Substantia nigra (tissue), 51 donors: ENCODE measurements at places on chromosomes 6 and 20.

DNA sequence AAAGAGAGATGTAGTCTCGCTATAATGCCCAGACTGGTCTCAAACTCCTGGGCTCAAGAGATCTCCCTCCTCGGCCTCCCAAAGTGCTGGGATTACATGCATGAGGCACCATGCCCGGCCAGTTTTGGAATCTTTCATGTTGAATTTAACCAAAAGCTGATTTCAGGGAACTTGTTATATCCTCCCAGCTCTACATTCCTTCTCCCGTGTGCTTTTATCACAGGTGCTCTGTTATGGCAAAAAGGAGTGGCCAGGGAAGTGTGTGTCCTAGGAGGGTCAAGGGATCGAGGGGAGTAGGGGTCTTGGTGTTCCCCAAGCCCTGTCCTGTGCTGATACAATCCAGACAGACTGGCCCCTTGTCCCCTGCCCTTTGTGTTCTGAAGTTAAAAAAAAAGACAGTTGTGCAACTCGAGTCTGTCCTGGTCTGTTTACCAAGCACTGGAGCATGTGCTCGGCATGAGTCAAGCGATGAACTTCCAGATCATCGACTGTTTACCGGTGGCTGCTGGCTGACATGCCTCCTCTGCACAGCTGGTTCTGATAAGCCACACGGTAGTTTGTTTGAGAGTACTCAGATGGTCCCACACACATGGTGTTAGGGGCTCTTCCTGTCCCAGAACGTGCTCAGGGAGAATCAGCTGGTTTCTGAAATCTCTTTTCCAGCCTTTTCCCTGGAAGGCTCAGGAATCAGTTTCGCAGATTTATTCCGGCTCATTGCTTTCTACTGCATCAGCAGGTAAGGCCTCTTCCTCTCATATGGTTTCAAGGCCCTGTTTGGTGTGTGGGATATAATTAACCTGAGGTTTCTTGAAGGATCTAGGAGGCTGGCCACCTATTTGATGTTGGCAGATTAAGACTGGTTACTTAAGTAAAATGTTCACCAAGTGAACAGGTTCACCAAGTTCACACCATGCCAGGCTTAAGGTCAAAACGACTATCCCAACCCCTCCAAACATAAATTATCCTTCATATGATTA, 52.6 kb upstream of the NAA20 start:
- DNase-seq: no peak

DNA sequence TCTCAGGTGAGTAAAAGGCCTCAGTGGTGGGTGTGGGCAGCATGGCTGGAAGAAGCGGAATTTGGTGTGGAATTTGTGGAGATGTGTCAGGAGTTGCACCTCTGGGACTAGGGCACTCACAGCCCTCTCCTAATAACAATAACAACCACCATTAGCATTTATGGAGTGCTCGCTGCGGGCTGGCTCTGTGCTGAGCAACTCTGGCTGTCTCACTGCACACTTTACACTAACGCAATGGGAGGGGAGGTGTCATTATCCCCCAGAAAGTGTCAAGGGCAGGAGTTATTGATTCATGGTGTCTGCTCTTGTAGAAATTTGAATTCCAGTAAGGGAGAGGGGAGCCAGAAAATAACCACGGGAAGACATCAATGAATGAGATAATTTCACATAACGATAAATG, 22.7 kb upstream of the SCRT2 start:
- no peak for DNase-seq

DNA sequence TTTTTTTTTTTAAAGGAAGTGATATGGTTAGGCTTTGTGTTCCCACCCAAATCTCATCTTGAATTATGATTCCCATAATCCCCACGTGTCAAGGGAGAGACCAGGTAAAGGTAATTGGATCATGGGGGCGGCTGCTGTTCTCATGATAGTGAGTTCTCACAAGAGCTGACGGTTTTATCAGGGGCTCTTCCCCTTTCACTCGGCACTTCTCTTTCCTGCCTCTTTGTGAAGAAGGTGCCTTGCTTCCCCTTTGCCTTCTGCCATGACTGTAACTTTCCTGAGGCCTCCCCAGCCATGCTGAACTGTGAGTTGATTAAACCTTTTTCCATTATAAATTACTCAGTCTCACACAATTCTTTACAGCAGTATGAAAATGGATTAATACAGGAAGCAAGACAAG, 64.3 kb downstream of the ZFP64 start:
- no peak for DNase-seq

DNA sequence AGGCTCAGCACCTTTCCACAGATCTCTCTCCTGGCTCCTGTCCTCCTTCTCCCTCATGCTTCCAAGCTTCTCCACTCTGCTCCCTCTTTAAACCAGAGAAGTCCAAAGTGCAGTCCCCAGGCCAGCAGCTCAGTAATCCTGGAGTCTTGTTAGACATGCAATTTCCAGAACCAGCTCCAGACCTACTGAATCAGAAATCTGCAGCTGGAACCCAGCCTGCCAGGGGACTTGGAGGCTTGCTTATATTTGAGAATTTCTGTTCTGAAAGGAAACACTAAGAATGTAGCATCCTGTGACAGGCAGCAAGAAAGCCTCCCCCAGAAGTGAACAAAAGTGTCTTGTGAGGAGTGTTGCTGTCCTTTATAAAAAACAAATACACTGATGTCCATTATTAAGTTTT, 438.1 kb downstream of the BCKDHB start:
- DNase-seq: no peak

DNA sequence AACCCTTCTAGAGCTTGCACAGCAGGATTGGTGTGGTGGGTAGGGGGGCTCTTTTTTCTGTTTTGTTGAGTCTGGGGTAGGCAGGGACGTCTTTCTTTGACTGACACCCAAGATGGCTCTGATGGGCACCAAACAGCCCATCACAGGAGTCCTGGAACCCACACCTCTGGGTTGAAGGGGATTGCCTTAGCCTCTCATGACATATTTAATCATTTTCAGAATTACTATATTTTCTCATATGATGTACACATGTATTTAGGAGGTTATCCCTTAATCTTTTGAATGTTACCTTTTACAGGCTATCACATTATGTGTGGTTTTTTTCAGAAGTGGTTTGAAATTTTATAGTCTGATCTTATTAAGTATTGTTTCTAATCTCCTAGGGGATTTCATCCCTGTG, 64.6 kb downstream of the RPP40 start:
- DNase-seq: no peak

GRCh38 chr6:21678990-21679389, 85.4 kb downstream of the SOX4 start:
- DNase-seq: no peak

DNA sequence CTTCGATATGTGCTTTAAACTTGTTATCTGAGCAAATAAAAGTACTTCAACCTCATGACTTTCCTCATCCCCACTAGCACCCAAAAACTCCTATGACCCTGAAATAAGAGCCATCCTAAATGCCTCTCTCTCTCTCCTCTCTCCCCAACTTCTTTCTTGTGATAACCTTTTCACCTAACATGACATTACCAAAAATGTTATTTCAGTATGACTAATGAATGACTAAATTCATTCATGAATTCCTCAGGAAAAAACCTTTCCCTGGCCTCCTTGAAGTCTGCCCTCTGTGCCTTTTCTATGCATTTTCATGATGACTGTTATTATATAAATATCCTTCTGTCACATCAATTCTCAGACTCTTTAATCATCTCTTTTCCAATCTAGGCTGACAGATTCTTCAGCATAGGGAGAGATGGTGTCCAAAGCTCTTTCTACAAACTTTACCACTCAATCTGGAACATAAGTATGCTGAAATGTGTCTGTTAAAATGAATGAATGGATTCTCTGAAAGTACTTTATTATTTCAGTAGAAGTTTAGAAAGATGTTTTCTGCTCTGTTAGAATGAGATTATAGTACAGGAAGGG, 114.3 kb upstream of the GGTLC1 start:
- no peak for DNase-seq

- no peak for DNase-seq
These were observed 16.2 kb upstream of the RNF39 start for GRCh38 chr6:30091577-30092381.

- DNase-seq: no peak
These were observed 17.7 kb downstream of the SENP6 start for GRCh38 chr6:75619230-75619899.

DNA sequence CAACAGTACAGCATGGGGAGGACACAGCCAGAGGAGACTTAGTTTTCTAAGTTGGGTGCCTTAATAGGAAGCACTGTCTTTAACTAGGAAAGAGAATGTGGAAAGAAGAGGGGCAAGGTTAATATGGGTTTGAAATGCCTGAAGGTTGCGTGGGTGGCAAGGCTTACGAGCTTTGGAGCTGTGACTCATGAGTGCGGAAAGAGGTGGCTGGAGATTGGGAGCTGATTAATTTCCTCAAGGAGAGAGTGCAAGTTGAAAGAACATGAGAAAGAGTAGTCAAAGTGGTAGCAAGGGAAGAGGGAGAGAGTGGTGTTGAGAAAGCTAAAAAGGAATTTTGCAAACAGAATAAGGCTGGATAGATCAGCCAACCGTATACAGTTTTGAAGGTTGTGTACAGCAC, 315.1 kb upstream of the PRND start:
- DNase-seq: no peak

GRCh38 chr6:8014947-8015346, 49.2 kb downstream of the BLOC1S5 start:
- no peak for DNase-seq

- DNase-seq: no peak
These were observed 265.0 kb upstream of the MARCKS start for GRCh38 chr6:113591896-113592827.

- DNase-seq: no peak
These were observed 4.7 kb downstream of the CITED2 start for GRCh38 chr6:139369568-139370282.

DNA sequence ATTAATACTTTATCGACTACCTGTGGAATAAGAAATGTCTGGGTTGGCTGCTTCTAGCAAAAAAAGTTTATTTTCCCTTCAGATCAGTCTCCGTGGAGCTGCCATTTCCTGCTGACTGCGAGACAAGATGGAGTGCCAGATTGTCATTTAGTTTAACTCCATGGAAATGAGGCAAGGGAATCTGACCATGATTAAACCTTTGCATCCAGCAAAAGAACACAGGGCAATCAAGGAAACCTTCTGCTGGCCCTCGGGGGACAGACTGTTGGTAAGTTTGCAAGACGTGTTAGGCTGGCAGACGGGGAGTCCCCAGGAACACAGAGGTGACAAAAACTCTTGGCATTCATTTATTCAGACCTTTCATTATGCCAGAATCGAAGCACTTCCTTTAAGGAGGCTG, 52.2 kb upstream of the SPACA1 start:
- no peak for DNase-seq

DNA sequence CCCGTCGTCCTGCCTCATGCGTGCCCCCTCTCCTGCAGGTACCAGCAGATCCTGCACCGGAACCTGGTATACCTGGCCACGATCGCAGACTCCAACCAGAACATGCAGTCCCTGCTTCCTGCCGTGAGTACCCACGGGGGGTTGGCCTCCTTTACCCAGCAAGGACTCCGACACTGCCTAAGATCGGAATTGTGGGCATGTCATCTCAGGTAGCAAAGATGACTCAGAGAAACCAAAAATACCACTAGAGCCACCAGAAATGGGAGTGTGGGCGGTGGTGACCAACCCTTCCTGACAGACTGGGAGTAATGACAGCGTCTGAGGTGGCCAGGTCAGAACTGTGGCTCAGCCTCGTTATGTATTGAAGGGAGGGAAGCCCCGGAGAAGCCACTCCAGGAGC, 16.3 kb downstream of the SS18L1 start:
- DNase-seq: no peak

GRCh38 chr6:1726341-1726768, 116.6 kb downstream of the FOXC1 start:
- no peak for DNase-seq

DNA sequence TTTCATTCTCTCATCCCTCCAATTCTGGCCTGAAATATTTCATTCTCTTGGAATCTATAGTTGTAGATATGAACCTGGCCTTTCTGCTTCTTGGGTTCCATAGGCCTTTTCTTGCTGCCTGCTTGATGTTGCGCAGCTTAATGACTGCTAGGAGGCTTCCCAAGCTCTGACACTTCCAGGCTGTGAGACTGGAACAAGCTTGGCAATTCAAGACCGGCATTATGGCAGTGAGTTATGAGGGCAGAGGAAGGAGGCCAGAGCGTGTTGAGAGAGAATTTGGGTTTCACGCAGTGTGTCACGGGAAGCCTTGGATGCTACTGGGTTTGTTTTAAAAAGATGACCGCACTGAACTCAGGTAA, 948 bp upstream of the DNAJC5 start:
- no peak for DNase-seq

- DNase-seq: no peak
These were observed 24.5 kb downstream of the FAM110A start for GRCh38 chr20:858011-858410.

- no peak for DNase-seq
These were observed 249.1 kb downstream of the QKI start for GRCh38 chr6:163663575-163663974.

GRCh38 chr20:478949-479429, 16.7 kb upstream of the TBC1D20 start:
- no peak for DNase-seq

DNA sequence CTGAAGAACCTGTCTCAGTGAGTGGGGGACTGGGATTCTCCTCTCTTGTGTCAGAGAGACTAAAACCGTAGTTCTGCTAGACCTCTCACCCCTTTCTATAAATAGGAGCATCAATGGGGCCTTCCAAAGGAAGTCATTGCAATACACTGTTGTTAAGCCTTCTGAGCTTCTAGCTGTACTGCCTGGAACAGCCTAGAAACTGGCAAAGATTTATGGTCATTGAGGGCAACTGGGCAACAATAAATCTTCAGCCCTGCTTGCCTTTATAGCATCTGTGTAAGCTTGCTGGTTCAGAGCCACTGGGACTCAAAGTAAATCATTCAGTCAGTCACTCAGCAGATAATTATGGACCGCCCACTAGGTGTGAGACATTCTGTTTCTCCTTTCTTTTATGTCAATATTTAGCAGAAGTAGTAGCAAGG, 53.2 kb downstream of the PPP1R14C start:
- DNase-seq: no peak

DNA sequence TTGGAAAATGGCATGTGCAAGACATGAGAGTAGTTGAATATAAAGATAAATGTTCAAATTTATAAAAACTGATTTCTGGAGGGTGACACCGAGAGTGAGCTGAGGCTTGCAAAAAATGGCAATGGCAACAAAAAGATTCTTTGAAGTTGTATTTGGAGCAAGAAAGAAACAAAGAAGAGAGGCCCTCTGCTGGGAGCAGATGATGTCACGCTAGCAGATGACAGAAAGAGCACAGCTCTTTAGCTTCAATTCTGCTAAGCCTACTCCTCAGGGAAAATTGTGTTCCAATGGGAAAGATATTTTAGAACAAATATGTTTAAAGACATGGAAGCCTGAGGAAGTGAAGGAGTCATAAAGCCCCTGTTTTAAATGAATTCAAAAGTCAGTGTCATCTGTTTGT, 125.3 kb upstream of the NOX3 start:
- DNase-seq: no peak

DNA sequence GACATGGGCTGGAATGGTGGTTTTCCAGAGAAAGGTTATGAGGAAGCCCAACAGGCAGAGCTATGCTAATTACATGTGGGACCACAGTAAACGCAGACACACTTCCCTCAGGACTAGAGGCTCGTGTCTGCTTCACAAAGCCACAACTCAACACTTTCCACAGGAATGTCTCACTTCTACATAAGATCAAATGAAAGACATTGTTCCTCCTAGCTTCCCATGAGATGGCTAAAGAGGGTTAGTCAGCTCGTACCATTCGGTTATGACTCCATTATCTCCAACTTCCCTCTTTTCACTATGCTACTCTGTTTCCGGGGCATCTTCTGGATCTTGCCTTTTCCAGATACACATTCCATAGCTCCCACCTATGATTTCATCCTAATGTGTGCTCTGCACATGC, 29.1 kb upstream of the ZC3H12D start:
- no peak for DNase-seq

- DNase-seq: no peak
These were observed 101.4 kb downstream of the PERP start for GRCh38 chr6:138005846-138006245.
